ENCODE measurements at places on chromosomes 11 and 22. TPM values are rescaled to one million over a fixed set of nuclear protein-coding genes. Genes with fewer than 3 reads are reported as not detected.
A peak's percentile ranks its signal among the peaks of the same experiment; 100 is the strongest.

Gene RAPSN
- total RNA-seq = 0.34 TPM

Gene FZD4
- total RNA-seq = 9.8 TPM

DNA sequence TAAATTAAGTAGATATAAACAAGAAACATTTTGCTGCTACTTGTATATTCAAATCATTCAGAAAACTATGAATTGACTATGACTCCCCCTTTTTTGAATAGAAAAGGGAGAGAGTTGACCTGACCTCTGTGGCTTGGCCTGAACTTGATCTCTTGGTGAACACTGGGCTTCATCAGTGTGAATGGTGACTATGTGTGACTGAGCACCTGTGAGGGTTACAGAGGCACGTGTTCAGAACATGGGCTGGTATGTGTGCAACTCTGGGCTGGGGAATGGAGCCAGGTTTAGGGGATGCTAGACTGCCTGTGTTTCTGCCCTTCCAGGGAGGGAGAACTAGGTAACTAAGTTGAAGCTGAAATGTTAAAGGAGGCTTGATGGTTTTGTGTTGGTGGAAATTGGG lies 29.2 kb downstream of the HSD17B12 start:
- no peak for DNase-seq

DNA sequence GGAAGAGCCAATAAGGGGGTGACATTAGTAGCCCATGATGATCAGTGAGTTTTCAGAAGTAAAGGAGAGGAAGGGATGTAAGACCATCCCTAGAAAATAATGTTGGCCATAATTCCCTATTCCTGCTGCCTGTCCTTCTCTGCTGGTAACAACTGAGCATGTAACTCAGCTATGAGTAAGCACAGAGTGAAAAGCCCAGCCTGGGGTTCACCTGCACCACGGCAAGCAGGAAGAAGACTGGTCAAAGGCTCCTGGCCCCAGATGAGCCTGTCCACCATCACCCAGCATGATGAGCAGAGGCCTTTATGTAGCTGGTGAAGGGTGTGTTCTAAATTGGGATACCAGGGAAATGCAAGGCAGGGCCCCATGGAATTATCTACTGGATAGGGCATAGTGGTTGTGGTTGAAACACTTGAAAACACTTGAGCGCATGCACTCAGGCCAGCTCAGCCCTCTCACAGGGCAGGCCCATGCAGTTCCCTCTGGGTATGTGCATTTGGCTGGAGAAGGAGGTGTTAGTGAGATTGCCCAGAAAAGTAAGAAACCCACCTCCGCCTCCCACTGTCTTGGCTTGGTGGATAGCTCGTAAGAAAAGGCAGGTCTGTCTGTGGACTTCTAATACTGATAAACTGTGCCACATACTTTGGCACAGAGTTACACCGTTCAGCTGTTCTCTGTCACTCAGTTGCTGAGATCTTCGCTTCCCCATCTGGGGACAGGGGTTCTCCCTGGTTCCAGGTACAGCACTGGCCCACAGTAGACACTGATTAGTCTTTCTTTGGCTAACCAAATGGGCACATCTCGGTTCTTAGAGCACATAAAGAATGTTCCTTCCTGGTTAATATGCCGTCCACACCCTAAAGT lies 86.8 kb downstream of the AMOTL1 start:
- DNase-seq = no peak

Gene C22orf42
- total RNA-seq = 0.78 TPM

- DNase-seq = no peak
These were observed 38.5 kb upstream of the NAV2 start for GRCh38 chr11:19673924-19674729.

GRCh38 chr22:20554824-20555223 lies 47.4 kb downstream of the MED15 start:
- DNase-seq = no peak

Gene FGF3
- not detected for total RNA-seq

GRCh38 chr22:28813772-28814518 lies 13.6 kb upstream of the XBP1 start:
- DNase-seq = no peak

Gene OTOG
- total RNA-seq = 3.5 TPM

DNA sequence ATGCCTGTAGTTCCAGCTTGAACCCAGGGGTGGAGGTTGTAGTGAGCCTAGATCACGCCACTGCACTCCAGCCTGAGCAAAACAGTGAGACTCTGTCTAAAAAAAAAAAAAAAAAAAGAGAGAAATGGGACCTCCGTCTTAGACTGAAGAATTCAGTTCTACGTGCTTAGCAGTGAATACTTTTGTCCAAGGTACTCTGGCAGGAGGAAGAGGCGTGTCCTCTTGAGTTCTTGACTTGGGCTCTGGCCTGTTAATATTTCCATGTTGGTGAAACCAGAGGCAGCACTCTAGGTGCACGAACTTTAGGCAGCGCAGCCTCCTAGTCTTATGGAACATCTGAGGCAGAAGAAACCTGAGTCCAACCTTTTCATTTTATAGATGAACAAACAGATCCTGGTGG lies 2.4 kb downstream of the HMBS start:
- no peak for DNase-seq

- no peak for DNase-seq
These were observed 235.6 kb downstream of the FAT3 start for GRCh38 chr11:92460213-92460612.

- DNase-seq = no peak
These were observed 826.1 kb upstream of the CNTN5 start for GRCh38 chr11:98194611-98195010.

GRCh38 chr11:83046621-83047172 lies 25.0 kb downstream of the RAB30 start:
- DNase-seq = no peak

Gene DEFB131B
- total RNA-seq = not detected

Gene ABTB2
- 7.9 TPM for total RNA-seq

GRCh38 chr11:119205080-119205479 lies 1.1 kb upstream of the CBL start:
- no peak for DNase-seq

- DNase-seq = peak; percentile 73
These were observed 72.0 kb upstream of the NARS2 start for GRCh38 chr11:78646564-78647185.

DNA sequence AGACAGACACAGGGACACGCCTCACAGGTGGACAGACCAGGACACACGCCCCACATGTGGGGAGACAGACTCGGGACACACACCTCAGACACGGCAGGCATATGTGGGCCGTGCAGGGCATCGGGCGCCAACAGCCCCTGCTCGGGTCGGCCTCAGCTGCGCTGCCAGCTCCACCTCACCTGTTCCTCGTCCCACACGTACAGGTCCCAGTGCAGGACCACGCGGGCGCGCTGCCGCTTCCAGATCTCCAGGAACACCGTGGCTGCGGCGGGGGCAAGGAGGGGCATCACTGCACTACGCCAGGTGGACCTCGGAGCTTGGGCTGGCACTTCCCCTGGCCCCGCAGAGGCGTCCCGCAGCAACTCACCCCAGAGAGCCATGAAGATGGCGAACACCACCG lies 12.4 kb downstream of the ANO9 start:
- no peak for DNase-seq

GRCh38 chr11:66371627-66372415 lies at the start of gene SLC29A2:
Gene SLC29A2 (minus strand): TSS chr11:66371760. CDS start chr11:66371591, 169 bp downstream.
- DNase-seq = peak; percentile 98

All from WTC11 (cell line).